ENCODE measurements at places on chromosomes 7 and 10. TPM values are rescaled to one million over a fixed set of nuclear protein-coding genes. Genes with fewer than 3 reads are reported as not detected.

- no peak for DNase-seq
These were observed 6.1 kb downstream of the GSTO1 start for GRCh38 chr10:104260775-104261115.

DNA sequence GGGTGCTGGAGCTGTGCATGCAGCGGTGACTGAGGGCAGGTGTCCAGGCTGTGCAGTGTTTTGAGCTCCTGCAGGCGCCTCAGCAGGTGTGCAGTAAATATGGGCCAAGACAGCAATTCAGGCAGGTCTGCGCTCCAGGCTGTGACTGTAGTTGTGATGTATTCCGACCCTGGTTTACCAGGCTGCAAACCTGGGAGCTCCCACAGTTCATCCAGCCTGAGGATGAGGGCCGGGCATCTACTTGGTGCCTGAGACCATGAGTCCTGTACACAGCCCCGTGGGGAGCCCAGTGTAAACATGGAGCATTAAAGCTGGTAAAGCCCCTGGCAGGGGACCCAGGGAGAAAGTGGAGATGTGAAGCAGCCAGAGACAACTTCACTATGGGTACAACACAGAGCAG is 82.8 kb downstream of the VOPP1 start:
- DNase-seq, result no peak

DNA sequence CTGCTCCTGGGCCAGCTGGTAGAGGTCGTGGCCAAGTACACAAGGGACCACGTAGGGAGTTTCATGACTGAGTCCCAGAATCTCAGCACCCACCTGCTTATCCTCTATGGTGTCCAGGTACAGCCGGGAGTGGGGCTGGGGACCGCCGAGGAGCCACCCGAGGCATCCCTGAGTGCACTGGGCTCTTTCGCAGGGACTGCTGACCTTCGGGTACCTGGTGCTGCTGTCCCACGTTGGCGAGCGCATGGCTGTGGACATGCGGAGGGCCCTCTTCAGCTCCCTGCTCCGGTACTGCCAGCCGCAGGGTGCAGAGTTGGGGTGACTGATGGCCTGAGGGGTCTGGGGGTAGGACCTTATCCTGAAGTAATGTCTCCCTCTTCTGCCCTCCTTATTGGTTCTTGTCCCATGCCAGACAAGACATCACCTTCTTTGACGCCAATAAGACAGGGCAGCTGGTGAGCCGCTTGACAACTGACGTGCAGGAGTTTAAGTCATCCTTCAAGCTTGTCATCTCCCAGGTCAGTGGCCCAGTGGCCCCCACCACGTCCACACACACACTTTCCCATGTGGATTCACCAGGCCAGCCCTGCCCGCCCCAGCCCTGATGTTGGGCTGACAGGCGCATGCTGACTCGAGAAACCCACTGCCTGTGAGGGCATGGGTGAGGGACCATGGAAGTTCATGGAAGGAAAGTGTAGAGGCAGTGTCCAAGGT is 6.2 kb downstream of the ABCB8 start:
- no peak for DNase-seq

GRCh38 chr7:158133515-158134271 is 453.9 kb downstream of the PTPRN2 start:
- no peak for DNase-seq

- no peak for DNase-seq
These were observed 66.7 kb upstream of the EZH2 start for GRCh38 chr7:148950806-148951205.

RARRES2 gene
- total RNA-seq, result 143 TPM

LIPK gene
- not detected for total RNA-seq

FRAT1 gene
- total RNA-seq, result 9.4 TPM

NPSR1 gene
- total RNA-seq, result not detected

ARHGEF35 gene
- total RNA-seq, result 10.5 TPM

All from mucosa of gallbladder (tissue), 1 donor.